ENCODE measurements at places on chromosomes 3 and 15. TPM values are rescaled to one million over a fixed set of nuclear protein-coding genes. Genes with fewer than 3 reads are reported as not detected.

The PAK6 gene
- total RNA-seq, result 20.0 TPM

DNA sequence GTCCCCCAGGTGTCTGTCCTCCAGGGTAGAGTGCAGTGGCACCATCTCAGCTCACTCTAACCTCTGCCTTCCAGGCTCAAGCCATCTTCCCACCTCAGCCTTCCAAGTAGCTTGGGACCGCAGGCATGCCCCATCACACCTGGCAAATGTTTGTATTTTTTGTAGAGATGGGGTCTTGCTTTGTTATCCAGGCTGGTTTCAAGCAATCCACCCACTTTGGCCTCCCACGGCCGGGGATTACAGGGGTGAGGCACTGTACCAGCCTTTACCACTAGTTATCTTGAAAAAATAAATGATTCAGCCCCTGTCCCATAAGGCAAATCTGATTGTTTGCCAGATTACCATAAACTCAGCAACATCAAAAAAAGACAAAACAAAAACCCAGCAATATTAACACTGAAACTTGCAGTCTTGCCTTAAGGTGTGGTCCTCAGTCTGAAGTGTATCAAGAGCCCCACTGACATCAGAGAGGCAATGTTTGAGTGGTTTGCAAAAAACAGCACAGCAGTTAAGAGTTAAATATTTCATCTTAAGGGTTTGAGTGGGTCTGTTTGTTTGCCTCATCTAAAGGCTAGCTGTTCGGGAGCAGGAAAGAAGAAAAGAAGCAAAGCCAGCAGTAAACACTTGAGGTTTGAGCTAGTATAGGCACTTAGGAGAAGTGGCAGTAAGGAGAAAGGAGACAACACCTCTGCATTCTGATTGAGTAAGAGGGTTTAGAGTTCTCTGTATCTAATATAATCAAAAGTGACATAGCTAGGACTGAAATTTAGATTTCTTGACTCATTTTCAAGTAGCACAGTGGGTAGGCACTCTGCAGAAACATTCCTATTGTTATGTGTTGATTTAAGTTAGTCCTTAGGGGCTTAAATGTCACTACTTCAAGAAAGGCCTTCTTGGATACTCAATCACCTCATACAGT is 26.3 kb upstream of the EDEM1 start:
- peak; percentile 16 for DNase-seq
- no peaks in the 10 kb centered on the region for H3K36me3 ChIP-seq
- no peak overlapping the region for H3K4me3 ChIP-seq
- H3K27me3 ChIP-seq, result no peaks in the 10 kb centered on the region
- H3K27ac ChIP-seq, result peak overlapping the region; percentile 33

GRCh38 chr15:22979238-22980188 is 655 bp downstream of the CYFIP1 start:
- peaks cover 9% of the 10 kb centered on the region for H3K4me1 ChIP-seq
- H3K4me3 ChIP-seq, result peak overlapping the region; percentile 90
- no peaks in the 10 kb centered on the region for H3K36me3 ChIP-seq
- H3K27me3 ChIP-seq, result peaks cover 46% of the 10 kb centered on the region
- DNase-seq, result peak; percentile 78

DNA sequence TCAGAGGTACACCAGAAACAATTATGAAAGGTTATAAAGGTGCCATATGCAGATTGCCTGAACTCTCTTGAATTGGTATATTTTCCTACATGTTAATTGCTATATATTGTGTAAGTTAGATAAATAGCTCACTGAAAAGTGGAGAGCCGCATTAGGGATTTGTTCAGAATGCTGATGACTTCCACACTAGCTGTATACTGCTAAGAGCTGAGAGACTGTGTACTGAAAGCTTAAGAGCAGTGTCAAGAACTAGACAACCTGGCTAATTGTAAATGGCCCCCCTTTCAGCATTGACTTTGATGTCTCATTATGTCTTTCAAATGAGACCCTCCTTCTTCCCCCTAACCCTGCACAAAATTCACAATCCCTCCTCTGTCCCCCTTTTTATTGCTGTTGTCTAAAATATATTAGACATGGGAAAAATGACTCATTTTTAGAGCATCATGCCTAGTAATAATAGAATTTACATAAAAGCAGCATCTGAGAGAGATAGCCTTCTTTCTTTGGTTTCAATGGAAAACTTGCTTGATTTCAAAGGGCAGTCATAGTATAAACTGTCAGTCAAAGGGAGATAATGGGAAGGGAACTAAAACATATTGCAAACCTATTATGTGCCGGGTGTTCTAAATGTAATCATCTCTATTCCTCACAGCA is 34.7 kb upstream of the GREM1 start:
- DNase-seq, result no peak
- H3K36me3 ChIP-seq, result peaks cover 7% of the 10 kb centered on the region
- no peak overlapping the region for H3K4me3 ChIP-seq
- no peaks in the 10 kb centered on the region for H3K27me3 ChIP-seq
- no peak overlapping the region for H3K27ac ChIP-seq

GRCh38 chr15:44319385-44319784 is 30.9 kb downstream of the GOLM2 start:
- DNase-seq, result peak; percentile 56
- no peaks in the 10 kb centered on the region for H3K27me3 ChIP-seq
- H3K4me1 ChIP-seq, result peaks cover 4% of the 10 kb centered on the region
- no peak overlapping the region for H3K27ac ChIP-seq

The IL17RE gene
- 4.3 TPM for total RNA-seq

DNA sequence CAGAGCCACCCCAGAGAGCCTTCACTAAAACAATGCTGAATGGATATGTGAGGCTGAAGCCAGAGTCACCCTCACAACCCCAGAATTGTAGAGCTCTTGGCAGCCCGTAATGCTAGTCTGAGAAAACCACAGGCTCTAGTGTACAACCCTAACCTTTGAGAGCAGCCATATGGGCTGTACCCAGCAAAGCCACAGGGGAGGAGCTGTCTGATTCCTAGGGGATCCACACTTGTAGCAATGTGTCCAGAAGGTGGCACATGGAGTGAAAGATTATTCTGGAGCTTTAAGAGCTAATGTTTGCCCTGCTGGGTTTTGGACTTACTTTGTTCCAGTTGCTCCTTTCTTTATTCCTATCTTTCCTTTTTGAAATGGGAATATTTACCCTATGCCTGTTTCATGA is 626.8 kb downstream of the GRM7 start:
- H3K27ac ChIP-seq, result no peak overlapping the region
- H3K36me3 ChIP-seq, result 0 out of 2 replicates have a peak, but pooled peaks cover 6% of the 10 kb centered on the region
- no peak overlapping the region for H3K4me3 ChIP-seq
- no peaks in the 10 kb centered on the region for H3K27me3 ChIP-seq
- no peak for DNase-seq

The FBXO40 gene
- 0.23 TPM for total RNA-seq

The GPR149 gene
- total RNA-seq, result not detected

DNA sequence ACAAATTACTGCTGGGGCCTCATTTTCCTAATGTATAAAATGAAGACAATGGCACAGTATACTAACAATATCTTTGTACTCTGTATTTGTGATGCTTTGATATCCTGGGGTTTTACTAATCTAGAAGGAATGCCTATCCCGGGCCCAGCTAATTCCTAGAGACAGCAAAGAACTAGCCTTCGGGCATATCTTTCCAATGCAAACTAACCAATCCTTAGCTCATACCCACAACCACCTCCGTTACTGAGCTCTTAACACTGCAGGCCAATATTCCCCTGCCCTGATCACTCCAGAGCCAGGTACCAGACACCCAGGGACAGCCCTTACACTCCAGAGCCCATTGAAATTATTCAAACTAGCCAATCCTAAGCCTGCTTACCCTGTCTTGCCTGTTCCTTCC is 309.0 kb downstream of the ULK4 start:
- no peaks in the 10 kb centered on the region for H3K27me3 ChIP-seq
- no peak overlapping the region for H3K27ac ChIP-seq
- DNase-seq, result peak; percentile 8

- H3K27ac ChIP-seq, result no peak overlapping the region
- H3K27me3 ChIP-seq, result no peaks in the 10 kb centered on the region
- no peak overlapping the region for H3K4me3 ChIP-seq
- H3K4me1 ChIP-seq, result no peaks in the 10 kb centered on the region
- DNase-seq, result no peak
Observed at GRCh38 chr3:44970926-44971490, 5.0 kb downstream of the ZDHHC3 start.

GRCh38 chr3:28853830-28854229 is 427.0 kb upstream of the RBMS3 start:
- no peak overlapping the region for H3K27ac ChIP-seq
- no peaks in the 10 kb centered on the region for H3K27me3 ChIP-seq
- H3K4me1 ChIP-seq, result no peaks in the 10 kb centered on the region
- H3K4me3 ChIP-seq, result no peak overlapping the region

GRCh38 chr3:97464035-97464434 is 300.5 kb upstream of the ARL6 start:
- no peaks in the 10 kb centered on the region for H3K27me3 ChIP-seq
- peaks cover 15% of the 10 kb centered on the region for H3K4me1 ChIP-seq
- H3K27ac ChIP-seq, result no peak overlapping the region
- DNase-seq, result peak; percentile 52
- no peaks in the 10 kb centered on the region for H3K36me3 ChIP-seq
- H3K4me3 ChIP-seq, result no peak overlapping the region

The SLC22A13 gene
- 0.66 TPM for total RNA-seq

The SH2D7 gene
- not detected for total RNA-seq

- H3K36me3 ChIP-seq, result no peaks in the 10 kb centered on the region
Observed at GRCh38 chr3:195441051-195441450, 1.8 kb downstream of the ACAP2 start.

DNA sequence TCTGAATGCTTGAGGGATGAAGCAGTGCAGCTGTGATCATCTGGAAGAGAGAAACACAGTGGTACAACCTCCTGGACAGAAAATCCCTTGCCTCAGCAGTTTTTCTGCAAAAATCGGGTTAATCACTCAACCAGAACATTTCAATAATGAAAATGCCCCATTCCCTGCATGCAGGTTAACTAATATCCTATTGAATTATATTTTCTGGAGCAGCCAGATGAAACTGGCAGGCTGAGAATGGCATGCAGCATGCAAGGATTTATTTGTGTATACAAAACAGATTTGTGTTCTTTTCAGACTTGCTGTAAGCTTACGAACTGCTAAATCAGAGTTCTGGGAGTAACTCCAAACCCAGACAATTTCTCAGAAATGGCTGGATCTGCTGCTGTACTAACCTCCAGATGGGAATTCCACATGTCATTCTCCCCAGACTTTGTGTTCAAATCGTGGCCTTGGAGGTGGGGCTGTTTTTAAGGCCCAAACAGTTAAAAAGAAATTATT is 39.1 kb downstream of the SLC9A9 start:
- no peak for DNase-seq
- no peak overlapping the region for H3K27ac ChIP-seq
- H3K4me3 ChIP-seq, result no peak overlapping the region
- H3K36me3 ChIP-seq, result no peaks in the 10 kb centered on the region
- H3K27me3 ChIP-seq, result no peaks in the 10 kb centered on the region
- H3K4me1 ChIP-seq, result peaks cover 10% of the 10 kb centered on the region

- no peak for DNase-seq
- H3K36me3 ChIP-seq, result no peaks in the 10 kb centered on the region
- H3K4me1 ChIP-seq, result peaks cover 14% of the 10 kb centered on the region
- H3K4me3 ChIP-seq, result no peak overlapping the region
Observed at GRCh38 chr3:162525771-162526170, 1029.2 kb downstream of the OTOL1 start.

The VPS18 gene
- 39.4 TPM for total RNA-seq

The SLC27A2 gene
- 9.4 TPM for total RNA-seq

- no peak overlapping the region for H3K4me3 ChIP-seq
- H3K27ac ChIP-seq, result no peak overlapping the region
- no peaks in the 10 kb centered on the region for H3K36me3 ChIP-seq
- no peaks in the 10 kb centered on the region for H3K27me3 ChIP-seq
- no peak for DNase-seq
Observed at GRCh38 chr15:68990992-68991500, 23.4 kb upstream of the NOX5 start.

DNA sequence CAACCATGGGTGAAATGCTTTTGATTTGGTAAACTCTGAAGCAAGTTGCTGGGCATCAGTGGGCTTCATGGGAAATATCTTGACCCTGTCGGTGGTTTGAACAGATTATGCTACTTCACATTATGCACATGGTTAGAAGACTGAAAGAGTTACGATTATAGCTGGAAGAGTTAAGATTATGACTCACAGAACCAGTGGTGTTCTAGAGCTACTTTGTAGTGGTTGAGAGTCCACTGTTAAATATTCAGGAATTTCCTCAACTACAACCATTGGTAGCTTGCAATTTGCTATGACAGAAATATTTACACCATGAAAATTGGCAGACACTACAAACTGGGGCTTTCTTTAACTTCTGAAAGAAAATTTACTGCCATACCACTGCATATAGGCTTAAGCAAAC is 99.3 kb downstream of the GADL1 start:
- no peak overlapping the region for H3K27ac ChIP-seq
- H3K36me3 ChIP-seq, result no peaks in the 10 kb centered on the region
- H3K4me3 ChIP-seq, result no peak overlapping the region
- no peaks in the 10 kb centered on the region for H3K27me3 ChIP-seq
- DNase-seq, result no peak
- no peaks in the 10 kb centered on the region for H3K4me1 ChIP-seq

GRCh38 chr3:151426341-151426657 is 34.6 kb downstream of the IGSF10 start:
- H3K36me3 ChIP-seq, result no peaks in the 10 kb centered on the region
- no peaks in the 10 kb centered on the region for H3K27me3 ChIP-seq
- no peak overlapping the region for H3K27ac ChIP-seq

The C3orf49 gene
- total RNA-seq, result not detected

DNA sequence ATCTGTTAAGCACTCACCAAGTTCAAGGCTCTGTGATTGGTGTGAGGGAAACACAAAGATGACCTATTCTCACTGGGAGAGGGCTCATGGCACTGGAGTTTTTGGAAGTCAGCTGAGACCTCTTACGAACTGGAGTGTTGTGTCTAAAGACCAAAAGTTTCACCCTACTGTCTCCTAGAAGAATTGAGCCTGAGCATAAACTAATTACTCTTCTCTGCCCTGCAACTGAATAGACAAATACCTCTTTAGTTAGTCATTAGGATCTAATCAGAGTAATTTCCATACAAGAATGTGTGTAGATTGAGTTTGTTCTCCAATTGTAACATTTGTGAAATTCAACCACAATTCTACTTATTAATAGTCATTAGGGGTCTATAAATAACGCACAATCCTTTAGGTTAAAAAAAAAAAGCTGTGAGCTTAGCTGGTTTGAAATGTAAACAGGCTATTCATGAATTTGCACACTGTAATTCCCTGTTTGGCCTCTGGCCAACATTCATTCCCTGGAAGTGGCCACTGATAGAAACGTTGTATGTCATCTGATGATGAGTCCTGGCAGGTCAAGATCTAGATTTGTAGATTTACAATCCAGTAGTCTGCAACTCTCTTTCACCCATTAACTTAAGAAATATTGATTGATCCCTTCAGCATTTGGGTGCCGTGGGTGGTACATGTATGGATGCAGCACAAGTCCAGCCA is 76.8 kb upstream of the SOX14 start:
- no peaks in the 10 kb centered on the region for H3K27me3 ChIP-seq
- no peaks in the 10 kb centered on the region for H3K36me3 ChIP-seq
- peak; percentile 5 for DNase-seq
- H3K4me3 ChIP-seq, result no peak overlapping the region
- no peak overlapping the region for H3K27ac ChIP-seq

GRCh38 chr15:48794697-48795134 is 16.2 kb downstream of the CEP152 start:
- no peak overlapping the region for H3K4me3 ChIP-seq
- no peaks in the 10 kb centered on the region for H3K27me3 ChIP-seq
- H3K36me3 ChIP-seq, result peaks cover 33% of the 10 kb centered on the region
- DNase-seq, result no peak

All from GM23338 (cell line).